ENCODE measurements at places on chromosomes 4 and X.

DNA sequence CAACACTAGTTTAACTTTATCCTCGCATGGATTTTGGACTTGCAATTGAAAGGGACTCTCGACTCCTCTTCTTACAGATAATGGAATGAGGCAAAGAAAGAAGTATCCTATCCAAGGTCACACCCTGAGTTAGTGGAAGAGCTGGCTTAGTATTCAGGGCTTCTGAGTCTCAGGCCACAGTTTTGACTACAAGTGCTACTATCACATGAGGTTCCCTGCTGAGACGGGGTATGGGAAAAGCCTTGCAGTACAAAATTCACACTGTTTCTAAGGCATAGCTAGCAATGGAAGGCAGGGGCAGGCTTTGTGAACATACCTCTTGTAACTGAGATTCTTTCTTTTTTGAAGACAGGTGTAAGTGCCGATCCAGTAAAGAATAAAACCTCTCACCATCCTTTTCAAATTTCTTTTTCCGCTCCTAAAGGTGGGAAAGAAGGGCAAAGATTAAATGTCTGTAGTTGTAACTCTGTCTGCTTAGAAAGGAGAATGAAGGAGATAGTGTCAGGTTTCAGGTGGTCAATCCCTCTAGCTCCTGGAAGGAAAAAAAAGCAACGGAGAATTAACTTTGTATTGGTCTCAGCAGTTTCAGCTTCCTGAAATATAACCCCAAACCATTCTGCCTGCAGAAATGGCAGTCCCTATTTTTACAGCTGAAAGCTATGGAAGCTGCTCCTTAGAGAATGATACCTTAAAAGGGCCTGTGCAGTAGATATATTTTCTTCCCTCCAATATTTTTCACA, 199.0 kb downstream of the OPHN1 start:
- DNase-seq, result no peak

DNA sequence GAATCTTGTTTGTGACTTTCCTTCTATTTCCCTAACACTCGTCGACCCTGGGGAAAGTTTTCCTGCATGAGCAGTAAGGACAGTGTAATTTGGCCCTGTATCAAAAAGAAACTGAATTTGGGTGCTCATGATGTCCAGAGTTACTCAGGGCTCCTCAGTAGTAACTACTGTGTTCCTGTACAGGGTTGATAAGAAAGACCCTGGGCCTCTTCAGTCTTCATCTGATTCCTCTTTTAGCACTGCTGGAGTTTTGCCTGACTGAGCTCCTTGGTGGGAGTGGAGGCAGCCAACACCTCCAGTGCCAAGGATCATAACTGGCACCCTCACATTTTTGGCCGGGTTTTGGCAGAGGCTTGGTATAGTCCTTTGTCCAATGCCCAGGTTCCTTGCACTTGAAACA, 7.1 kb upstream of the AREG start:
- no peak for DNase-seq

DNA sequence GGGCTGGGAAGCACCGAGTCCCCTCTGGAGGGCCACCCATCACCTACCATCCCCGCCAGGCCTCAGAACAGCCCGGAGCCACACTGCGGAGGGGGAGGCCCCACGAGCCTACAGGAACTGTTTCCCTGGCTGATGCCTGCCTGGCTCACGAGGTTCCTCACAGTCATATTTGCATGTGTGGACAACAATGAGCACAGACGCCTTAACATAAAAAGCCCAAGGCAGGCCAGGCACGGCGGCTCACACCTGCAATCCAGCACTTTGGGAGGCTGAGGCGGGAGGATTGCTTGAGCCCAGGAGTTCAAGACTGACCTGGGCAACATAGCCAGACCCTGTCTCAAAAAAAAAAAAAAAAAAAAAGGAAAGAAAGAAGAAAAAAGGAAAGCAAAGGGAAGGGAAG, 125.9 kb downstream of the FAM53A start:
- no peak for DNase-seq

DNA sequence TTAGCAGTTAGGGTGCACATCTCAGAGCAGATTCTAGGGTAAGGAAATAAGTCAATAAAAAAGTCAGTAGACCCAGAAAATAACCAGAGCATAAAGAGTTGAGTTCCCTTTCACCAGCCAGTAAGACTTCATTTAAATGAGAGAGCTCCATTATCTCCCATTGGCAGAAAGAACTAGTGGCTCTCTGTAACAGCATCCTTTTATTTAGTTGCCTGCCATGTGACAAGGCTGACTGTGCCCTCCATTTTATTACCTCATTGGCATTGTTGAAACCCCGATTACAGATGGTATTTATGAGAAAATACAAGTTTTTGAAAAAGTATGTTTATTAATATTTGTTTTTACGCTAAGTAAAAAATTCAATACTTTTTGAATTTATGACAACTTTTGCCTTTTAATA, 859.5 kb upstream of the NDST4 start:
- DNase-seq, result no peak

DNA sequence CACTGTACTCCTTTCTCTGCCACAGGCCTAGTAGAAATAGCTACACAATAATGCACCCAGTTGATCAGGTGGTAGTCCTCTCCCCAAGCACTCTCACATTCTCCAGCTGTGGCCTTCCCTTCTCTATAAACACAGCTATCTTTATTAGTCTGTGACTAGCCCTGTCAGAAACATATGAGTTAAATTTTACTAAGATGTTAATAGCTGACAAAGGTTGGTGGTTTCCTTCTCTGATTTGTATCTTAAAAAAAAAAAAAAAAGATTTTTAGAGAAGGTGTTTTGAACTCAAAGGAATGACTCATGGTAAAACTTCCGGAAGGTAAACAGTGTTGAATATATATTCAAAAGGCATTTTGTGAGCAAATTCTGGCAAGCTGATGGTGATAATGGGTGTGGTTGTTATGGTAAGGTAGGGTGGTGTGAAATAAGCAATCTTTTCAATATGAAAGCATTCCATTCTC, 327.4 kb downstream of the PPP3CA start:
- DNase-seq, result no peak

GRCh38 chrX:156001667-156002021, 4.1 kb downstream of the IL9R start:
- DNase-seq, result no peak

DNA sequence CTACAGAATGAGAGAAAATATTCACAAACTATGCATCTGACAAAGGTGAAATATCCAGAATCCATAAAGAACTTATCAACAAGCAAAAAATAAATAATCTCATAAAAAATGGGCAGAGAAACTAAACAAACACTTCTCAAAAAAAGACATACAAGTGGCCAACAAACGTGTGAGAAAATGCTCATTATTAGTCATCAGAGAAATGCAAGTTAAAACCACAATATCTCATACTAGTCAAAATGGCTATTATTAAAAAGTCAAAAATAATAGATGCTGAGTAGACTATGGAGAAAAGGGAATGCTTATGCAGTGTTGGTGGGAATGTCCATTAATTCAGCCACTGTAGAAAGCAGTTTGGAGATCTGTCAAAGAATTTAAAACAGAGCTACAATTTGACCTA, 533.3 kb downstream of the TMA16 start:
- no peak for DNase-seq
